ENCODE measurements at places on chromosomes 1 and 21.

DNA sequence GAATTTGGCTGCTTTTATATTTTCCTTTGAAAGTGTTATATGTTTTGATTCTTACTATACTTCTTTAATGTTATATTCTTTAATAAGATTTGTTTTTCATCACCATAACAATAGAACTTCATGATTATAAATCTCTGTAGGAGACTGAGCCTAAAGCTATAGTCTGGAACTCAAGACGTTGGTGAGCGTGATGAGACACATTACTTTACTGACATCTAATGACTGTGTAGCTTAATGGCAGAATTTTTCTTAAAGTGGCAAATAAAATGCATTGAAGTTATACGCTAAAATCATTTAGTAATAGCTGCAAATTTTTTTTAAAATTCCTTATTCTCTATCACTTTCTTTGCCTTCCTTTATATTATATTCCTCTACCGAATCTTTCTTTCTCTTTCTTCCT is 56.1 kb upstream of the HAO2 start:
- DNase-seq, result no peak

- DNase-seq, result no peak
Observed at GRCh38 chr1:205630241-205630640, 1.6 kb downstream of the ELK4 start.

DNA sequence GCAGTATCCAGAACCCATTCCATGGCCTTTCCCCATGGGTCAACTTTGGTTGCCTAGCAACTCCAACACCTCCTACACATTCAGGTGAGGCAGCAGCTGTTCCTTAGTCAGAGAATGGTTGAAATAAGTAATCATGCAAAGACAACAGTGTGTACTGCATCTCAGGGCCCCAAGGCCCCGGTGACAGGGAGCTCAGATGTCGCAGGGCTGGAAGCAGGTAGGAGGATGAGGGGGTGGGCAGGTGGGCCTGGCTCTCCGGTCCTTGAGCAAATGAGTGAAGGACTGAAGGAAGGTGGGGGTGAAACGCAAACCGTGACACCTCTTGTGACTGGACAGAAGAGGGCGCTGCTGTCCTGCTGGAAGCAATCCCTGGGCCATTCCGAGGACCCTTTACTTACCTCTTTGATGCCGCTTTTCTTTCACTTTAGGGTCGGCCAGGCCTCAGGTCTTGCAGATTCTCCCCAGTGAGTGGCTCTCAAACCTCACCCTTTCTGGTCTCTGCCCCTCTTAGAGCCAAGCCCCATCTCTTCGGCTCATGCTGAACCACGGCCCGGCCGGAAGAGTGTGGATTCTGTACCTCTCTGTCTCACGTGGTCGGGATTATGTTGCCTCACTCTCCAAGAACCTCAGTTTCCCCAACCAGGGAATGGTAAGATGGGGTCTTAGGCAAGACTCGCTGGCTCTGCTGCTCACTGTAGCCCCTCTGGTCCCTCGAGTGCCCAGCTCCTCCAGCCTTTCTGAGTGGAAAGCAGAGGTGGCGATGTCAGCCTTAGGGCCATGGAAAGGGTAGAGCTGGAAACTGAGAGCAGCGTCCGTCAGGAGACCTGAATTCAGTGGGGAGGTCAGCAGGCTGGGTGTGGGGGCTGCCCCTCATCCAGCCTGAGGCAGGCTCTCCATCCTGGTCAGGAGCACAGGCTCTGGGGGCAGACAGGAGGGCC is 5.6 kb upstream of the KCNA10 start:
- DNase-seq, result peak; percentile 7

GRCh38 chr1:160103658-160104408 is 5.4 kb upstream of the IGSF8 start:
- no peak for DNase-seq

DNA sequence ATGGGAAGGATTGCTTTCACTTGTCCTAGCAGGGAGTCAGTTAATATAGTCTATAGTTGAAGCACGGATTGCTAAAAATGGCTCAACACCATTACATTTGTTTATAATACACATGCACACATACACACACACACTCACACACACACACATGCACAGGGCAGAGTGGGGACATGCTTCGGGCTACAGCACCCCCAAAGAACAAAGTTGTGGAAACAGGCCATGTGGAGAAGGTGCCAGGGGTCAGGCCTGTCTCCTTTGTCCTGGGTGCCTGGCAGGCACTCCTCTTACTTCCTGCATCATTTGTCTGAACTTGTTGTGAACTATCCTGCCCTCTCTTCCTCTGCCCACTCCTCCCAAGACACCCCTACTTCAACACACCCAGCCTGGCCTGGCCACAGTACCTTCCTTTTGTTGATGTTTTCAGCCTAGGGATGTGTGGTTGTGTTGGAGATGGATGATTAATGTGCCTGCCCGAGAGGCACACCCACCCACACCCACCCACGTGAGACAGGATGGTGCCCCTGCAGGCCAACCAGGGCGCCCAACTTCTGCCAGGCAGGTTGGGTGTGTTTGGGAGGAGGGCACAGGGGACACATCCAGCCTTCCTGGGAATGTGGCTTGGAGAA is 17.5 kb downstream of the RASSF5 start:
- DNase-seq, result no peak

DNA sequence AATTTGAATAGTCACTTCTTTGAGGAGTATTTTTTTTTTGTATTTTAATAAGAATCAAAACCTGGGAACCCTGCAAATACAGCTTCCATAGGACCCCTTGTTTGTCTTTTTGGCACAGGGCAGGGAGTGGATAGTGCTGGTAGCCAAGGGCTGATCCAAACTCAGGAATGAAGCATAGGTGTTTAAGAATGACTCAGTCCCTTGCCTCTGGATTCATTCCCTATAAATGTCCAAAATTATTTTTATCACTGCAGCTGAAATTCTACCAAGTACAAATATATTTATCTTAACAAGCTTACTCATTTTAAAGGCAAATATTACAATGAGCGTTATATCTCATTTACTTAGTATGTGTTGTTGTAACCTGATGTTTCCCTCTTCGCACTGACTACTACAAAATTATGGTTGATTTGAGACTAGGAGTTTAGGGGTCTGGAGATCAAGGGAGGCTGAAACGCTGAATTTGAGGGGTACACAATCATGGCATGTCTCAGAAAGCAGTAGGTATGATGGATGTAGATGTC is 278.6 kb upstream of the LYPLAL1 start:
- no peak for DNase-seq
